Peyer's patch (tissue), 4 donors: ENCODE measurements at places on chromosomes 2 and 18. TPM values are rescaled to one million over a fixed set of nuclear protein-coding genes. Genes with fewer than 3 reads are reported as not detected.
A peak's percentile ranks its signal among the peaks of the same experiment; 100 is the strongest.

The EVX2 gene
- not detected for total RNA-seq

The RFX8 gene
- total RNA-seq = not detected

The TXNDC2 gene
- not detected for total RNA-seq

The DNMT3A gene
- 126 TPM for total RNA-seq

DNA sequence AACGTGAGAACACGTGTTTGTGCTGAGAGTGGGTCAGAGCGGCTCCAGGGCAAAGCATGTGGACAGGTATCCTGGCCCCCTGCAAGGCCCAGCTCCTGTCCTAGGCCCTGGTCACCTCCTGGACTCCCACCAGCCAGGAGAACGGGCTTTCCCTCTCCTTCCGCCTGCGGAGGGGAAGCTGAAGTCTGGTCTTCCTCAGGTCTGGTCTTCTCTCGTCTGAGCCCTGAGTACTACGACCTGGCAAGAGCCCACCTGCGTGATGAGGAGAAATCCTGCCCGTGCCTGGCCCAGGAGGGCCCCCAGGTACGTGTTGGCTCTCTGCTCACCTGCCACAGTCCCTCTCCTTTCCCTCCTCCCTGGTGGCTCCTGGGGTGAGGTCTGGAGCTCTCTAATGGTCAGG is 963 bp downstream of the GNLY start:
- H3K27me3 ChIP-seq = no peaks in the 10 kb centered on the region
- H3K36me3 ChIP-seq = no peaks in the 10 kb centered on the region
- H3K27ac ChIP-seq = no peak overlapping the region

DNA sequence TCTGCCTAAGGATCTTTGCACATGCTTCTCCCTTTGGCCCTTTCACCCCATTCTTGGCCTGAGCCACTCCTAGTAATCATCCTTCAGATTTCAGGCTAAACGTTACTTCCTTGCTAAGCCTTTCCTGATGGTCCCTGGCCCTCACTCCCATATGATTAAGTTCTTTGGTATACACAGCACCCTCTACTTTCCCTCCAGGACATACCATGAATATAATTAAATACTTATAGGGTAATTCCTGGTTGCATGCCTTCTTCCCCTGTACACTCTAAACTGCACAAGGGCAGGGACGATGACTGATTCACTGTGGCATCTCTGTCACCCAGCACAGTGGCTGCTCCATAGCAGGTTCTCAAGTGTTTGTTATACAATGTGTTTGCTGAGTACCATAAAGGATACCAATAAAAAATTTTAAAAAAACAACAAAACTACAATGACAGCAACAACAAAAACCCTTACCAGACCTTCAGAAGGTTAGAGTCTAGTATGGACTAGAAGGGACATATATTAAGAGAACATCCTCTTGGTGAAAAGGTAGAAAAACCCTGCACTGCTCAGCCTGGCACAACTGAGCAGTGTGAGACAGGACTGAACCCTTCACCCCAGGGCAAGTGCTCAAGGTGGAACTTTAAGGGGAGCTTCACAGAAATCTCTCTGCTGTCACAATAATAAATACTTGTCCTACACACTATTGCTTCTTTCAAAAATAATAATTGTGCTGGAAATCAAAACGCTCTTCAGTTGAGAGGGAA is 76.2 kb downstream of the AAK1 start:
- H3K4me1 ChIP-seq = peaks cover 5% of the 10 kb centered on the region
- H3K27ac ChIP-seq = no peak overlapping the region
- no peak overlapping the region for H3K4me3 ChIP-seq
- no peaks in the 10 kb centered on the region for H3K36me3 ChIP-seq
- no peak for DNase-seq

DNA sequence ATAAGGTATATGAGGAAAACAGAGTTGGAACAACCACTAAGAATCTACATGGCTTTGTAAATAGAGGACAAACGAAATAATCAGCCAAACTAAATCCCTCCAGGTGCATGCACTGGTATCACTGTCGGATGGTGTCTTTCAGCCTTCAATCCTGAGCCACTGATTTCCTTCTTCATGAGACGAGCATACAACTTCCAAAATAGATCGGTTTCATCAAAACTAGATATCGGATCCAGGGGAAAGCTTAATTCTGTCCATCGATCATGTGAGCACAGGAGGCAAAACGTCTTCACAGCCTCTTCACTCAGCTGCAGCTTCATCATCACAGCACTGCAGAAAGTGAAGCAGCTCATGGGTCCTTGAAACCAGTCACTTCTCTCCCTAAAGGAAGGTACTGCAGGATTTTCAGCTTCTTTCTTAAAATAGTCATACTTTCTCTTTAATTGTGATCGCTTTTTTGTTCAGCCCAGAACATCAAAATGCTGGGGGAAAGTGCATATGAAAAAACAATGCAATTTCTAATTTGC is 80.5 kb downstream of the DTNB start:
- H3K27ac ChIP-seq = no peak overlapping the region
- H3K4me1 ChIP-seq = no peaks in the 10 kb centered on the region
- no peak overlapping the region for H3K4me3 ChIP-seq

DNA sequence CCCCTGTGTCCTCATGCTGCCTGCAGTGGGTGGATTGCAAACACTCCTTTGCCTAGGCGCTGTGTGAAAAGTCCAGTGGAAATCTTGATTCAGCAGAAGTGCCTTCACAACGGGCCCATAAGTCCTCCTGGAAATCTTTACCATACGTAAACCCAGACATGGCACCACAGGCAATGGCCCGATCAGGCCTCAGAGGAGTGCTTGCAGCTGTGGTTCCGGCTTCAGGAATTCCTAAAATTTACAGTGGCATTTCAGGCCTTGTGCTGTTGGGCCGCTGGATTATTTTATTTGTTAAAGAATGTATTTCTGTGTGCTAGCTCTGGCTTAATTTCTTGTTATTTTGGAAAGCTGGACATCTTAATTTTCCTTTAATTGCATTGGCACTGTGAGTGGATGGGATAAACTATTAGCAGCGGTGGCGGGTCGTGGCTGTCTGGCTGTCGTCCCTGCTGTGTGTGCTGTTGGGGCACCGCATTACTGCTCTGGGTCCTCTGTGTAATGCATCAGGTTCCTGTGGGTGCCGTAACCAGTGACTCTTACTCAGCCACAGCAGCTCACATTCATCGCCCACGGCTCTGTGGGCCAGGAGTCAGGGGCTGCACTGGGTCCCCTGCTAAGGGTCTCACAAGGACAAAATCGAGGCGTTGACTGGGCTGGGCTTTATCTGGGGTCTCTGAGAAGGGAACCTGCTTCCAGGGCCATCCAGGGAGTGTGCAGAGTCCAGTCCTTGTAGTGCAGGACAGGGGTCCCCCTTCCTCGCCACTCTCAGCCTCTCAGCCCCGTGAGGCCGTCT is 73.1 kb downstream of the RTP5 start:
- no peak overlapping the region for H3K4me3 ChIP-seq
- H3K27ac ChIP-seq = no peak overlapping the region
- peak; percentile 37 for DNase-seq

DNA sequence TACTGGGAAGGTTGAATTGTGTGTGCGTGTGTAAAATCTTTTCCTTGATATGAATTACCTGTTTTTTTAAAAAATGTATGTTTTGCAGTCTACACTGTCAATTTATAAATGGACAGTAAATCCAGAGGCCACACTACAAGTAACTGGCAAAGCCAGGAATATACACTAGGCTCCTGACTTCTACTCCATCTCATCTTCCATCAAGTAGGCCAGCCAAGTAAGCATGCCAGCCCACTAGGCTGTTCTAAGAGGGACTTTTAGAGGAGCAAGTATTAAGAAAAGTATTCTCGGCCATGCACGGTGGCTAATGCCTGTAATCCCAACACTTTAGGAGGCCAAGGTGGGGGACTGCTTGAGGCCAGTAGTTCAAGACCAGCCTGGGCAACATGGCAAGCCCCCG is 13.0 kb upstream of the METAP1D start:
- H3K27ac ChIP-seq = no peak overlapping the region
- no peaks in the 10 kb centered on the region for H3K27me3 ChIP-seq
- H3K4me1 ChIP-seq = no peaks in the 10 kb centered on the region
- no peak overlapping the region for H3K4me3 ChIP-seq
- no peaks in the 10 kb centered on the region for H3K36me3 ChIP-seq
- no peak for DNase-seq

GRCh38 chr18:62069556-62069955 is 117.3 kb downstream of the PIGN start:
- no peaks in the 10 kb centered on the region for H3K36me3 ChIP-seq
- H3K27me3 ChIP-seq = no peaks in the 10 kb centered on the region
- no peaks in the 10 kb centered on the region for H3K4me1 ChIP-seq
- DNase-seq = no peak
- no peak overlapping the region for H3K4me3 ChIP-seq

DNA sequence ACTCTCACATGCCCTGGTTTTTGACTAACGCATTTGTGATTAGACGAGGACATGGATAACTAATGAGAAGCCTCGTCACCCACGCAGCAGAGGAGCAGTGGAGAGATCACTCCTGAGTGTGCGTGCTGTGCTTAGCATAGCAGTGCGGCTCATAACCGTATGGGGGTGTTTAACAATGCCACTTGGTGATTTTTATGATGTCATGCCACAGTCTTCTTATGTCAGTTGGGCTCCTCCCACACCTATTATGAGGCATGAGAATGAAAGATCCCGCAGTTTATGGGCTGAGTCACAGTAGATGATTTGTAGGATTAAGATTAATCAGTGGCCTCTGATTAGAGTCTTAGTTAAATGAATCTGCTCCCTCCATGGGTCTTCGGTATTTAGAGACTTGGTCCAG is 2.5 kb upstream of the SMIM21 start:
- no peak overlapping the region for H3K4me3 ChIP-seq
- no peaks in the 10 kb centered on the region for H3K36me3 ChIP-seq
- no peak for DNase-seq
- no peaks in the 10 kb centered on the region for H3K4me1 ChIP-seq
- no peak overlapping the region for H3K27ac ChIP-seq

- no peaks in the 10 kb centered on the region for H3K36me3 ChIP-seq
- H3K27ac ChIP-seq = no peak overlapping the region
- H3K27me3 ChIP-seq = no peaks in the 10 kb centered on the region
- DNase-seq = no peak
Measured at GRCh38 chr2:189444322-189444721, 3.0 kb downstream of the WDR75 start.

GRCh38 chr18:61091379-61091778 is 241.9 kb upstream of the CDH20 start:
- H3K4me1 ChIP-seq = no peaks in the 10 kb centered on the region
- no peaks in the 10 kb centered on the region for H3K27me3 ChIP-seq
- no peak overlapping the region for H3K4me3 ChIP-seq
- no peak overlapping the region for H3K27ac ChIP-seq
- no peaks in the 10 kb centered on the region for H3K36me3 ChIP-seq
